Activated CD8-positive, alpha-beta memory T cell treated with anti-CD3 and anti-CD28 coated beads for 24 hours (primary cell): ENCODE measurements at places on chromosomes 7 and 10.

- no peak for DNase-seq
Observed at GRCh38 chr7:106313456-106313901, 28.7 kb upstream of the NAMPT start.

DNA sequence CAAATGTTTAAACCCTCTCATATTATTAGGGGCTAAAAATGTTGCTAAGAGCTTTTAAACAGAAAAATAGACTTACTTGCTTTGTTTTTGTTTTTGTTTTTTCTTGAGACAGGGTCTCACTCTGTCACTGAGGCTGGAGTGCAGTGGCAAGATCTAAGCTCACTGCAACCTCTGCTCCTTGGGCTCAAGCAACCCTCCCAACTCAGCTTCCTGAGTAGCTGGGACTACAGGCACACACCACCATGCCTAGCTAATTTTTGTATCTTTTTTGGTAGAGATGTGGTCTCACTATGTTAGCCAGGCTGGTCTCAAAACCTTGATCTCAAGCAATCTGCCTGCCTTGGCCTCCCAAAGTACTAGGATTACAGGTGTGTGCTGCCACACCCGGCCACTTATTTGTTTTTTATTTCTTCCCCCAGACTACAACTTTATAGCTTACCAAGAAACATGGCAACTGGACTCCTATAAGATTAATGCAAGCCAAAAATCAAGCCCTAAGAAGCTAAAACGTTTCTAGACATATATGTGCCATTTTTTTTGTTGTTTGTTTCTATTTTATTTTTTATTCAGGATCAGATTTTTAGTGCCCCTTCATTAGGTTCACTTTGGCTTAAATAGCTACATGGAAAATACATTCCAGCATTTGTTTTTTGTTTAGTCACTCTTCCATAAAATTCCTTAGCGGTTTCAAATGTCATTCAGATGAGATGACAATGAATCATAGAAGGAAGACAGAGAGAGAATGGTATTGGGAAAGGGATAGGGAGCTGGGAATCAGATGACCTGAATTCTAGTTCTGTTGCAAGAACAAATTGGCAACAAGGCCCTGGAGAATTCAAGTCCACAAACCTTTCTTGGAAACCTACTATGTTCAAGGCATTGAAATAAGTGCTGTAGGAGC is 163.4 kb upstream of the MKLN1 start:
- DNase-seq = no peak

DNA sequence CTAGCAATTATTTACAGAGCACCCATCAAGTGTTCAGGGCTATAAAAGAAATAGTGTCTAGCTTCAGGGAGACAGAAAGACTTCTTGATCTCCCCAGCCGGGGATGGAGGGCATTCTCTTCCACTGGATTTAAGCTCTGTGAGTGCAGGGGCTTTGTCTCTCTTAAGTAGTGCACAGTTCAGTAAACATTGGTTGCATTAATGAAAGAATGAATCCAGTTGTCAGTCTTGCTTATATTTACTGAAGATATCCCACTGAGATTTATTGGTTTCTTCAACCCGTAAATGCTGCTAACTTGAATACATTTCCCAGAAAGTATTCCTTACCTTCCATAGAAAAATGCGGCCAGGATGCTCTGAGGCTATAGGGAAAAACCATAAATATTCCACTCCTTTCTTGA is 41.9 kb downstream of the AUTS2 start:
- no peak for DNase-seq

DNA sequence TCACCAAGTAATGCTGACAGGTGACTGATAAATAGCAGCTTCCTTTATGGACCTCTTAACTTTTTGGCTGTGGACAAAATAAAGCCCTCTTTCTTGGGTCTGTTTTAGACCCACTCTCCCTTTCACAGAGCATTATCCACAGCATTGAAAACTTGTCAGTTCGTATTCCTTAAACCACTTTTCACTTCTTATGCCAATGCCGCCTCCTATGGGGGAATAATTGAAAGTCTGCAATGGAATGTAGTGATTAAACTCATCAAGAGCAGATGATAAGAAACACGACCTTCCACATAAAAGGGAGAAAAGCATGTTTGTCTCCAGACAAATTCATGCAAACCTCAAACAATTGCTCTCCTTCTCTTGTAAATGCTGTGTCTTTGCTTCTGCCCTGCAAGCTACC is 153.4 kb downstream of the SORCS1 start:
- no peak for DNase-seq

DNA sequence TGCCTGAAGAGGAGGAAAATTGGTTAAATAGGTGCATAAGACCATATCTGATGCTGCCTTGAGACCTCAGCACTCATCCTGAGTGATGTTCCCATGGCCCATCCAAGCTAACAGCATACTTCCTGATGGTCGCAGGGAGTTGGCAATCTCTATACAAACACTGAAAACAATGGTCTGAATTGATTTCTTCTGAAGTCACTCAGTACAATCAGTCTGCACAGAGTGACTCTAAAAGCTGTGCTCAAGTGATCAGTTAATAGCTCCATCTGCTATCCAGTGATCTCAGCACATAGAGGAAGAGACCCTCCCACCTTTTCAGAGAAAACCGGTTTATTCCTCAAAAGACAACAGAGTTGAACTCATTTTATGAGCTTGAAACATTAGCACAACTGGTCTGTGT is 3.9 kb downstream of the PPP1R17 start:
- no peak for DNase-seq
